Pancreas (tissue), 10 donors: ENCODE measurements at places on chromosomes 6 and 20. TPM values are rescaled to one million over a fixed set of nuclear protein-coding genes. Genes with fewer than 3 reads are reported as not detected.

The LTB gene
- 1.4 TPM for polyA plus RNA-seq

GRCh38 chr6:128598571-128598970, 78.2 kb upstream of the PTPRK start:
- H3K27me3 ChIP-seq, result no peaks in the 10 kb centered on the region
- no peaks in the 10 kb centered on the region for H3K4me1 ChIP-seq
- no peak for DNase-seq
- H3K27ac ChIP-seq, result no peak overlapping the region
- no peak overlapping the region for H3K4me3 ChIP-seq

GRCh38 chr6:90765895-90766294, 179.0 kb upstream of the MAP3K7 start:
- H3K4me1 ChIP-seq, result no peaks in the 10 kb centered on the region
- no peak overlapping the region for H3K4me3 ChIP-seq
- DNase-seq, result no peak
- H3K27me3 ChIP-seq, result no peaks in the 10 kb centered on the region
- H3K36me3 ChIP-seq, result no peaks in the 10 kb centered on the region

GRCh38 chr6:43016176-43016942, 2.3 kb downstream of the KLHDC3 start:
- DNase-seq, result no peak
- no peak overlapping the region for H3K4me3 ChIP-seq
- peaks cover 23% of the 10 kb centered on the region for H3K4me1 ChIP-seq
- no peaks in the 10 kb centered on the region for H3K27me3 ChIP-seq

GRCh38 chr6:97820400-97820799, 537.4 kb upstream of the MMS22L start:
- DNase-seq, result no peak
- H3K27ac ChIP-seq, result no peak overlapping the region
- no peak overlapping the region for H3K4me3 ChIP-seq
- no peaks in the 10 kb centered on the region for H3K4me1 ChIP-seq
- H3K36me3 ChIP-seq, result no peaks in the 10 kb centered on the region
- no peaks in the 10 kb centered on the region for H3K27me3 ChIP-seq

The EBF4 gene
- 25.3 TPM for polyA plus RNA-seq

The SNAI1 gene
- 2.9 TPM for polyA plus RNA-seq

GRCh38 chr20:17179840-17180239, 47.0 kb upstream of the PCSK2 start:
- no peak for DNase-seq
- no peaks in the 10 kb centered on the region for H3K36me3 ChIP-seq
- no peaks in the 10 kb centered on the region for H3K27me3 ChIP-seq
- H3K4me1 ChIP-seq, result no peaks in the 10 kb centered on the region
- no peak overlapping the region for H3K27ac ChIP-seq
- no peak overlapping the region for H3K4me3 ChIP-seq

DNA sequence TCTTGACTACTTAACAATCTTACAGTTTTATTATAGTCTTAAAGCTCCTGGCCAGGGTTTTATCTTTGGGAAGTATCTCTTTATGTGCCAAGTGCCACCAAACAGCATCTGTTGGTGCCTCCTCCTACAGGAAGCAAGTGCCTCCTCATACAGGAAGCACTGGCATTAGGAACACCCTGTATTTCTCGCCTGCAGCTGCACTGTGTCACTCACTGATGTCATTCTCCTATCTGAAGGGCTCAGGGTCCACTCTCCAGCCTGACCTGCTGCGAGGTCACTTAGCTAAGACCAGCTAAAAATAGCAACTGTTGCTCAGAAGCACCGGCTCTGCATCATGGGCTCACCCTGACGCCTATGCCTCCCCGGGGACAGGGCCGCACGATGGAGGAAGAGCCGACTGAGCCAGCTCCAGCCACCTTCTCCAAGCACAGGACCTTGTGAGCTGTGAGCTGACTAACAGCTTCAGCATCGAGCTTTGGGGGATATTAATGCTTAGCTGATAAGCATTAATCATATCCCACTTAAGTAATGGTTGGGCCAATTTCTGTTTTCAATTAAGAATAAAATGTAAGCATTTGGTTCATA, 66.3 kb upstream of the CD93 start:
- no peaks in the 10 kb centered on the region for H3K27me3 ChIP-seq
- DNase-seq, result no peak
- H3K27ac ChIP-seq, result no peak overlapping the region
- H3K36me3 ChIP-seq, result no peaks in the 10 kb centered on the region
